ENCODE measurements at places on chromosomes 6 and 20.

DNA sequence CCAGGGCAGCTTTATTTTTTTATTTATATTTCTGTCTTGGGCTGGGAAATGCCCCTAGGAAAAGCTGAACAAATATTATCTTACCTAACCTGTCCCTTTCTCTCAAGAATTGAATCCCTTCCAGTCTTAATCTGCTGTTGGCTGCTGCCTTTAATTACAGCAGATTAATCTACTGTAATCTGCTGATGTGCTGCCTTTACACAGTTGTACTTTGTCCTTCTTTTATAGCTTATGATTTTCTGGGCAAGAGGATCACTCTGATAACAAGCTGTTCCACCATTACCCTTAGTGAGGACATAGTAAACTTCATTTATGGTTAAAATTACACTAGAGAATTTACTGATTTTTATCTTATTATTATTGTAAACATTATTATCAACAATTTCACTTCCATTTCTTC lies 234.5 kb upstream of the MAN1A1 start:
- DNase-seq = no peak

DNA sequence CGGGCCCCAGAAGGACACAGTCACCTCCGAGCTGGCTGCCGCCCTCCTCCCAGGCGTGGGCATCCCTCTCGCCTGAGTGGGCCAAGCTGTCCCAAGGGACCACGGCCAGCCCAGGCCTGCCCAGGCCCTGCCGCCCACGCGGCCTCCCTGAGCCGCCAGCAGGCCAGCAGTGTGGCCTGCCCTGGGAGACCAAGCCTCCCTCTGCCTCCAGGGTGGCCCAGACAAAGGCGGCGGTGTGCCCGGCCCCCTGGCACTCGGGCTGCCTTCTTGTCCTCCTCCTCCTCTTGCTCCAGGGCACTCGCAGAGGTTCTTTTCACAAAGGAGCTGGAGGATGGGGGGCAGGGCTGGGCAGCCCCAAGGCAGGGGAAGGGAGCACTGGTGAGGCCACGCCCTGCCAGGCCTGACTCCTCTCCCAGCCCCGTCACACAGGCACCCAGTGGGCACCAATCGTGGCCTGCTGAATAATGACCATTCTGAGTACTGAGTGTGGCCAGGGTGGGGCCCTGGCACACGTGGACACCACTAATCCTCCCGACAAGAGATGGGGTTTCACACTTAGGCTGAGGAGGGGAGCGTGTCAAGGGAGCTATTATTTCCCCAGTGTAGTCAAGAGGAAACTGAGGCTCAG lies 25.3 kb downstream of the NOL4L start:
- no peak for DNase-seq

- no peak for DNase-seq
Observed at GRCh38 chr6:19463250-19463649, 373.9 kb upstream of the ID4 start.

GRCh38 chr6:33317419-33317668 lies 200 bp downstream of the ZBTB22 start:
- no peak for DNase-seq

- DNase-seq = no peak
Observed at GRCh38 chr20:61002090-61002489, 250.0 kb upstream of the CDH4 start.

GRCh38 chr6:158376631-158377081 lies 64.4 kb downstream of the TULP4 start:
- DNase-seq = peak; percentile 23

- peak; percentile 48 for DNase-seq
Observed at GRCh38 chr6:109701221-109701620, 10.1 kb downstream of the FIG4 start.

GRCh38 chr20:37516811-37517750 lies 4.0 kb upstream of the NNAT start:
- DNase-seq = no peak

- peak; percentile 35 for DNase-seq
Observed at GRCh38 chr6:134654751-134655150, 295.1 kb downstream of the ALDH8A1 start.

DNA sequence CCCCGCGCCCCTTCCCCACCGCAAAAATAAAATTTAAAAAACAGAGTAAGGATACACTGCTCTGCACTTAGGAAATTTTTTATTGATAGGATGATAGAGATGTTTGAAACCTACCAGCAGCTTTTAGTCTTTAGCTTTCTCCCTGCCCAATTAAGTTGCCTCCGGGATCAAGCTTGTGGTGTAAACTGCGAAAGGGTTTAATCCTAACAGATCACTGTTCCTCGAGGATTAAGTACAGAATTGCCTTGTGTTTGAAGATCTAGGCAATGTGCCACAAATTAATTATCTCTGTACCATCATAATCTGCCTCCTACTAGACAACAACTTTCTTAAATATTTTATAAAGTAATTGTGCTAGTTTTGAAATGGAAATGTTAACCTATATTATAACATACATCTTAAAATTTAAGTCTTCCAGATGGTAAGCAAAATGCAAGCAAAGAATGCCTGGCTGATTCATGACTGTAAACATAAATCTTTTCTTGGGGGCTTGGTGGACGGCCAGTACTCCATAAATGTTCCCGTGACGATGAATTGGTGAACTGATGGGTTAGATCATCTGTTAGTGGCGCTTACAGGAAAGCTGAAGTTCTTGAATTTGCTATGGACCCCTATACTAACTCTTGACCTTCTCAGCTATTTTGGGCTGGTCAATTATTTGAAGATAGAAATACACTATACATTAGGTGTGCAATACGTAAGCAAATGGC lies 58.0 kb upstream of the ARHGAP18 start:
- DNase-seq = no peak

- no peak for DNase-seq
Observed at GRCh38 chr20:44011251-44011940, 96.7 kb downstream of the TOX2 start.

GRCh38 chr6:165873976-165874375 lies 210.9 kb upstream of the PDE10A start:
- DNase-seq = no peak

DNA sequence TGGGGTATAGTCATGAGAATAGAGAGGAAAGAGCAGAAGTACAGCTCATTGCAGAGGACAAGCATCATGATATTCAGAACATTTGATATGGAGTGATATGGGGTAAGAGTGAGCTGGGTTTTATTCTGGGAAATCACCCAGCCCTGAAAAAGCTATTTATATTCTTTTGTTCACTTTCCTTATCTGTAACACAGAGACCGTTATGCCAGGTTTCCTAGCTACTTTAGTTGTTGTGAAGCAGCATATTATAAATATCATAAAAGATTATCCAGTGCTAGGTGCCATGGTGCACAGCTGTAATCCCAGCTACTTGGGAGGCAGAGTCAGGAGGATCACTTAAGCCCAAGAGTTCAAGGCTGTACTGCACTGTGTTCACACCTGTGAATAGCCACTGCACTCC lies 9.8 kb upstream of the DEFB129 start:
- DNase-seq = no peak

DNA sequence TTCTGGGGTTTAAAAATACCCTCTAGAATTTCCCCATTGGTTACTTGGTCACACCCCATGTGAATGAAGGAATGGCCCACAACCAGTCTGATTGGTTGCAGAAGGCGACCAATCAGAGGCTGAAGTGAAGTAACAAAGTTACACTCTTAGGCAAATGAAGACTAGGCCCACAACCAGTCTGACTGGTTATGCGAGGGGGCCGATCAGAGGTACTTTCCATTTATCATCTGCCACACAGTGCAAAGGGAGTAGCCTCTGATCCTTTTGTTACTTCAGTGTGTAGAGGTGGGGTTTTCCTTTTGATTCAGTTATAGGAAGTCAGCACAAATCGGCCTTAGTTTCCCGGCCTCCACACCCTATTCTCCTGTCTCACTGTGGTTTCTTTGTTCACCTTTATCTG lies 61.2 kb upstream of the SGK1 start:
- DNase-seq = peak; percentile 100

GRCh38 chr6:131920656-131921055 lies 30.5 kb downstream of the CCN2 start:
- no peak for DNase-seq

GRCh38 chr6:112014483-112014882 lies 39.4 kb upstream of the CCN6 start:
- no peak for DNase-seq

- DNase-seq = no peak
Observed at GRCh38 chr20:50126662-50127061, 13.7 kb upstream of the UBE2V1 start.

DNA sequence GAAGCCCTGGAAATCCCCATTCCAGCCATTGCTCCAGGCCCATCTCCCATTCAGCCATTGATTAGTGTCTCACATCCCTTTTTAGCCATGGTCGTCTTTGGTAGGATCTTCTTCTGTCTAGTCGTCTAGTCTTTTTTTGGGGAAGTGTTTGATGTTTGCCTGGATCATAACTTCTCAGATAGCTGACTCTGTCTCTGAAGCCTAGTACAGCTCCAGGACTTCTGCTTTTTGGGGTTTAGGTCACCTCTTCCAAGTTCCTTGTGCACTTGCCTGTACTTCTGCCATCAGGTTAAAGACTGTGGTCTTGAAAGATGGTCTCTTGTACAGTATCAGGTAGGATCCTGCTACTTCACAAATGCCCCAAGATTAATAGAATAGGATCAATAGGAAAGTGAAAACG lies 553.5 kb downstream of the PKHD1 start:
- peak; percentile 5 for DNase-seq

- no peak for DNase-seq
Observed at GRCh38 chr6:140636271-140636907, 1261.9 kb upstream of the CITED2 start.

- no peak for DNase-seq
Observed at GRCh38 chr20:24379484-24379927, 89.9 kb upstream of the SYNDIG1 start.

- DNase-seq = no peak
Observed at GRCh38 chr20:17044891-17045290, 181.9 kb upstream of the PCSK2 start.

DNA sequence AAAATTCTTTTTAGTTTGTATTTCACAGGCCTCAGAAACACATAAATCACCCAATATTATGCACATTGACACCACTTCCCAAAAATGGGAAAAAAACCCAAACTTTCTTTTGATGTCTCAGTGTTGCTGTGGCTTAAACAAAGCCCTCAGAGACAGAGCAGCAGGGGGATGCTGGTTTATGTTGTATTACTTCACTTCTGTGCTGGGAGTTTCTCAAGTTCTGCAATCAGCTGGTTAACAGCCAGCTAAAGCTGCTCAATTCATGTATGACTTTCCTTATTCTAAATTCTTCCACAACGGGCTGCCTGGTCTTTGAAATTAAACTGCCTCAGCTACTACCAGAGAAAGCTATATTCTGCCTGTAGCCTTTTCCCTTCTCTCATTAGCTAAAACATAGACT lies 5.6 kb downstream of the FILIP1 start:
- DNase-seq = peak; percentile 6

DNA sequence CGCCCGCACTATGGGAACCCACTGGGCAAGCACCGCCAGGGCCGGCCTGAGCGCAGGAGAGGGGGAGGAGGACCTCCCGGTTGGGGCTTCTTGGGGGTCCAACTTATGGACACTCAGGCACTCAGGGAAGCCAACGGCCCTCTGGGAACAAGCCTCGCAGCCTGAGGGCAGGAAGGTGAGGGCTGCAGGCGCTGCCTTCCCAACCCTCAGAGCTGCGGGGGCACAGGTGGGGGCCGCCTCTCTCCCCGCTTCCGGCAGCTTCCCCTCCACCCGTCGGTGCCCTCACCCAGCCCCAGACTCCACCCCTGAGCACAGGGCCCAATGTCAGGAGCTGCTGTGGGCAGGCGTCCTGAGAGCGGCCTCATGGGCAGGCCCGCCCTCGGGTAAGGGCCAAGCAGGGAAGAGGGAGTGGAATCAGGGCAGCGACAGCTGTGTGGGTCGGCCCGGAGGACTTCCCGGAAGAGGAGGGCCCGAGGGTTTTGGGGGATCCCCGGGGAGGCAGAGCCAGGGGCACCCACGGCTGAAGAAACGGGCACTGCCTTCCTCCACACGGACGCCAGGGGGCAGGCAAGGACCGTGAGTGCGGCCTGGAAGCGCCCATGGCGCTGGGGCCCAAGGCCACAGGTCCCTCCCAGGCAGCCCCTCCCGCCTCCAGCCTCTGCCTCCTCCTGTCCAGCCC lies 488 bp upstream of the PTK6 start:
- peak; percentile 99 for DNase-seq

GRCh38 chr6:103734016-103734415 lies 1125.7 kb downstream of the HACE1 start:
- DNase-seq = no peak

- no peak for DNase-seq
Observed at GRCh38 chr6:82245376-82245775, 2.2 kb downstream of the IBTK start.

DNA sequence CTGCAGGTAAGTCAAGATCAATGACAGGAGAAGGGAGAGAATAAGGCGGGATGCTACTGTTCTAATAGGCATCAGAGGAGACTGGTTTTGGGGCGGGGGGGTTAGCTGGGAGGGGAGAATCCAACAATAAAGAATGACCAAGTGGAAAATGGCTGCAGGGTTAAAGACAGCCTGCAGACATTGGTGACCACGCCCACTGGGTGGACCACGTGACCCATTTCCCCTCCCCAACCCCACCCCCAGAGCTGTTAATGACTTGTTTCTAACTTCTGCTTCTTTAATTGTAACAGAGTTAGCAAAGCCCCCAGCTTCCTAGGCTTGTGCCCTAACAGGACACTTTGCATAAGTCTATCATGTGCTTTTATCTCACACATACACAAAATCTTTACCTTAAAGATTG lies 344.5 kb downstream of the KIF16B start:
- no peak for DNase-seq

- no peak for DNase-seq
Observed at GRCh38 chr6:70421509-70421908, 8.2 kb downstream of the FAM135A start.

DNA sequence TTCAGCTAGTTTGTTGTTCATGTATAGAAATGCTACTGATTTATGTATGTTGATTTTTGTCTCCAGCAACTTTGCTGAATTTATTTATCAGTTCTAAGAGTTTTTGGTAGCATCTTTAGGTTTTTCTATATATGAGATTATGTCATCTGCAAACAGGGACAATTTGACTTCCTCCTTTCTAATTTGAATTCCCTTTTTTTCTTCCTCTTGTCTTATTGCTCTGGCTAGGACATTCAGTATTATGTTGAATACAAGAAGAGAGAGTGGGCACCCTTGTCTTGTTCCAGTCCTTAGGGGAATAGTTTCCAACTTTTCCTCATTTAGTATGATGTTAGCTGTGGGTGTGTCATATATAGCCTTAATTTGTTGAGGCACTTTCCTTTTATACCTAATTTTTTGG lies 58.2 kb downstream of the CDH26 start:
- peak; percentile 61 for DNase-seq

GRCh38 chr6:158416883-158417759 lies 104.9 kb downstream of the TULP4 start:
- DNase-seq = no peak

DNA sequence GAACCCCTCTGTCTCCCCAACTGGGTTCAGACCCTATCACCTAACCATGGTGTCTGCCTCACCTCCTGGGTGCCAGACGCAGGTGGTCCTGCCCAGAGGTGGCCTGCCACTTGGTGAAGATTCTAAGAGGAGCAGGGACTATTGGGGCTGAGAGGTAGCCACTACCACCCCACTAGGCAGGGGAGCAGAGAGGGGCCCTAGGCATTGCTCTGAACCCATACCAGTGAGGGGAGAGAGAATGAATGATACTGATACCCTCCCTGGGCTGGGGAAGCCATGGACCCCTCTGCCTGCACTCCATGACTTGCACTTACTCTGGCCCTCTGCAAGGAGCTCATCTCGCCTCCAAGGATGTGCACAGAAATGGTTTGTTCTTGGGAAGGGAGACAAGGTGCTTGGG lies 31.7 kb upstream of the SPDEF start:
- DNase-seq = no peak

- DNase-seq = peak; percentile 60
Observed at GRCh38 chr6:53241938-53242337, 93.3 kb upstream of the GCM1 start.

Data from inflammatory macrophage treated with lipopolysaccharide for 1 hour (primary cell).